ENCODE measurements at places on chromosomes 3 and 15.

- DNase-seq = no peak
Observed at GRCh38 chr3:170454509-170454908, 35.8 kb downstream of the CLDN11 start.

DNA sequence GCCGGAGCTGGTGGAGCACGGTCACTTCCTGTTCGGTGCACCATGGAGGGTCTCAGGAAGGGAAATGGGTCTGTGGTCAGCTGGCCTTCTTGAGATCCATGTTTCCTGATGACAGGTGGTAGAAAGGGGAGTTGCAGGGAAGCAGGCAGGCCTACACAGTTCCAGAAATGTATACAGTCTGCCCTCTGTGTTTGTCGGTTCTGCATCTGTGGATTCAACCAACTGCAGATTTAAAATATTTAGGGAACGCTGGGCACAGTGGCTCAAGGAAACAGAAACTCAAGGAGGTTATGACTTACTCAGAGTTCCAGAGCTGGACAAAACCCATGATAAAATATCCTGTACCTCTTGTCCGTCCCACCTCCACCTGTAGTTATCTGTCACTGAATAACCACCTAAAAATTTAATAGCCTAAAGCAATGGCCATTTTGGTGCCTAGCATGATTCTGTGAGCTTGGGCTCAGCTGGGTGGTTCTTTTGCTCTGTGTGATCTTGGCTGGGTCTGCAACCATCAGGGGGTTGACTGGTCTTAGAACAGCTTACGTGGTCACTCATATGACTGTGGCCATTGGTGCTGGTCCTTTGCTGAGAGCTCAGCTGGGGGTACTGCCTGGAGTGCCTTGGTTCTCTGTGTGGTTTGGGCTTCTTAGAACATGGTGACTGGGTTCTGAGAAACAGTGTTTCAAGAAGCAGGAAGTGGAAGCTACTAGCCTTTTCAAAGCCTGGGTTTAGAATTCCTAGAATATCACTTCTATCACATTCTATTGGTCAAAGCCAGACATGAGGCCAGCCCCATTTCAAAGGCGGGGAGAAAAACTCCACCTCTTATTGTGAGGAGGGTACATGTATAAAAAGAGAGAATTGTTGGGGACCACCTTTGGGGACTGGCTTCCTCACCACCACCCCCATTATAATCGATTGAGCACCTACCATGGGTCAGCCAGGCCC is 239.7 kb upstream of the BHLHE40 start:
- no peak for DNase-seq

- no peak for DNase-seq
Observed at GRCh38 chr3:53103397-53104296, 26.6 kb downstream of the RFT1 start.

DNA sequence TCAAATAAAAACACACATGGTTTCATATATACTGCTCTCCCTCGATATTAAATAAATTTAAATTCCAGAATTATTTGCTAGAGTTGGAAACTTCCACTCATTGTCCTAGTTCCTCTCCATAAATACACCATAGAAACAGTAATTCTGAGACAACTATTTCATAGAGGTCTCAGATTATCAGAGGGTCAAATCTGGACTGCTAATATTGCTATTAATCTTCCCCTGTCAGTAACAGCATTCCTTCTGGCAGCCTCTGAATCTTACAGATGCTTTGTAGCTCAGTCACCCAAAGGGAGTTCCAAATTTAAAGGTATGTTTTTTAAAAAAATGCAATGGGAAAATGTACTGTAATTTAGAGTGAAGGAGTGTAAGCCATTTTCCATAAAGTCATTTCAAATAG is 428.8 kb downstream of the PYDC2 start:
- no peak for DNase-seq

GRCh38 chr15:94777037-94777436 is 545.7 kb downstream of the MCTP2 start:
- no peak for DNase-seq

DNA sequence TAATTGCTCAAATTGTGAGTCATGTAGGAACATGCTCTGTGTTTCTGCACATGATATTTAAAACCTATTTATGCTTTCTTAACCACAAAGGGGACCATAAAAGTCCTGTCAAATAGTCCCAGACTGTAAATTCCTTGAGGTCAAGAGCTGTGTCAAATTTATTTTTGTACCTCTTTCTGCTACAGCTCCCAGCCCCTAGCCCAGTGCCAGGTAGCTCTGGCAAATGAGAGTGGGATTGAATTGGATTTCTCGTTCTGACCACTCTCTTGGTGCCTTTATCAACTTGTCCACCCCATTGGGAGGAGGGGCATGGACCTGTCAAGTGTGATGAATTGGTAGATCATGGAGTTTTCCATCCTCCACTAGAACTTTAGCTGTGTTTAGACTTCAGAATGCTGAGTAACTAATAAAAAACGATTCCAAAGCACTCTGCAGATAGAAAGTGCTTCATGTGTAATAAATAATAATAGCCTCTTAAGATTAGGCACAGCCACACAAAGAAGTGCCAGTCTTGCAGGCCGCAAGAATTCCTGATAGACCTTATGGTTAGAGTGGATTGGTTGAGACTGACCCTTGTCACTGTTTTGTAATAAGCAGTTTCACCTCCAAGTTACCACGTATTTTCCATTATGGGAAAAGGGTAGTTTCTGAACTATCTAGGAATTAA is 120.4 kb downstream of the LPP start:
- no peak for DNase-seq

GRCh38 chr3:38347421-38348200 is 1.0 kb downstream of the XYLB start:
- DNase-seq = no peak

DNA sequence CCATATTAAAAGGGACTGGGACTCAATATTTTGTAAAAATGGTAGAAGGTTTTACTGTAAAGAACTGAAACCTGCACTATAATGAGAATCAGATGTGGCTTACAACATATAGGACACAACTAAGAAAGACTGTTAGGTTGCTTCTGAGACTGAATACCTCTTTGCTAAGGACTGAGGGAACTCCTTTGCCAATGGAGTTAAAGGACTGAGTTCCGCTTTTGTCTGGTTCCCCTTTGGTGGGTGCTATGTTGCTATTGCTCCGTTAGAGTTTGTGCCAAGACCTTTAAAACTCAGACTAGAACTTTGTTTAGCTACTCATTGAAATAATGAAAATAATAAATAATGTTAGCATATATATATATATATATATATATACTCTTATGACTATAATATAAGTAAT is 147.8 kb upstream of the KCNMB2 start:
- DNase-seq = no peak

- DNase-seq = no peak
Observed at GRCh38 chr3:190252080-190252479, 70.2 kb downstream of the CLDN1 start.

GRCh38 chr3:128584412-128585020 is 66.1 kb downstream of the RPN1 start:
- DNase-seq = no peak

DNA sequence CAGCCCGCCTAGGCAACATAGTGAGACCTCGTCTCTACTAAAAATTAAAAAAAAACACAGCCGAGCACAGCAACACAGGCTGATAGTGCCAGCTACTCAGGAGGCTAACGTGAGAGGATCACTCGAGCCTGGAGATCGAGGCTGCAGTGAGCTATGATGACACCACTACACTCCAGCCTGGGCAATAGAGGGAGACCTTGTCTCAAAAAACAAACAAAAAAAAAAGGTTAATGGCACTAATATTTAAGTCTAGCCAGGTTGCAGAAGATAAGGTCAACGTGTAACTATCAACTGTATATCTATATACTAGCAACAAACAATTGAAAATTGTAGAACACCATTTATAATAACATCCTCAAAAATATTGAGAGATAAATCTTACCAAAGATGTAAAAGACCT is 75.1 kb downstream of the MYO9A start:
- no peak for DNase-seq

GRCh38 chr3:149407898-149408297 is 30.4 kb upstream of the TM4SF1 start:
- DNase-seq = no peak
